NCI-H2081 (cell line): ENCODE measurements at places on chromosomes 3 and 15.

GRCh38 chr3:17643691-17644090, 98.7 kb downstream of the TBC1D5 start:
- no peak for DNase-seq

DNA sequence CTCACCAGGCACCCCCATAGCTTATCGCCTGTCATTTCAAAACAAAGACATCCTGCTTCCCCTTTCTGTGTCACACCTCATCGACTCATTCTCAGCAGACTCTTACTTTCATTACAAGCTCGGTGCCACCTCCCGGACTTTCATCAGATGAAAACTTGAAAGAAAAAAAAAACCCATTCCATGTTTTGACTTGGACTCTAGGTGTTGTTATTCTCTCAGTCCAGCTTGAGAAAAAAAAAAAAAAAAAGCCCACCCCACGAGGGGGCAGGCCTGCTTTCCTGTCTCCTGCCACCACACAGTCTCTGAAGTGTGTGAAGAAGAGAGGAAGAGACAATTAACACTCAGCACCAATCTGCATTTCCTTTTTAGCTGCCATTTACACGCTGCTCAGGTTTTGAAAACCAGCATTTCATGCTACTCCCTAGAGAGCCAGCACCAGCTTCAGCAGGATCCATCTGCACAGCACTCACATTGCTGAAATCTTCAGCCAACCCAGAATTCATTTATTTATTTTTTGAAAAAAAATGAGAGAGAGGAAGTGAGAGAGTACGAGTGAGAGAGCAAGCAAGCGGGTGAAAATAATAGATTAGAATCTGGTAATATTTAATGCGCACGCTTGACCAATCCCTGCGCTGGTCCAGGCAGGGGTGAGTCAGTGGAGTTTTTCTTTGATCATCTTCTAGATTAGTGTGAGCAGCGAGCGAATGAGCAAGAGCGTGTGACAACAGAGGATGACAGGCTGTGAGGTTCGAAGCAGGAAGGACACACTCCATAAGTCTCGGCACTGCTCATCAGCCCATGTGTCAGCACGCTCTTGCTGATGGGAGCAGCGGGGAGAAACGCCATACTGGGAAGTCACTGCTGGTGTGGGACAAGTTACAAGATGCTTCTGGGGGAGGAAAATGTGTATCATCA, 23.5 kb downstream of the ZNF80 start:
- no peak for DNase-seq

DNA sequence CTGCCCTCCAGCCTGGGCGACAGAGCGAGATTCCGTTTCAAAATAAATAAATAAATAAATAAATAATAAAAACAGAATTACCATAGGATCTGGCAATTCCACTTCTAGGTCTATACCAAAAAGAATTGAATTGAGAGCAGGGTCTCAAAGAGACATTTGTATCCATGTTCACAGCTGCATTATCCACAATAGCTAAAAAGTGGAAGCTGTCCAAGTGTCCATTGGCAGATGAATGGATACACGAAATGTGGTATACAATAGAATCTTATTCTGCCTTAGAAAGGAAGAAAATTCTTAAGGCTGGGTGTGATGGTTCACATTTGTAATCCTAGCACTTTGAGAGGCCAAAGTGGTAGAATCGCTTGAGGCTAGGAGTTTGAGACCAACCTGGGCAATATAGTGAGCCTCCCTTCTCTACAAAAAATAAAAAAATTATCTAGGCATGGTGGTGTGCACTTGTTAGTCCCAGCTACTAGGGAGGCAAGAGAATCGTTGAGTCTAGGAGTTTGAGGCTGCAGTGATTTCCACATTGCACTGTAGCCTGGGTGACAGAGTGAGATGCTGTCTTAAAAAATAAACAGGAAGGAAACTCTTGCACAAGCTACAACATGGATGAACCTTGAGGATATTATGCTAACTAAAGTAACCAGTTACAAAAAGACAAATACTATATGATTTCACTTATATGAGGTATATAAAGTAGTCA, 24.2 kb downstream of the PFKFB4 start:
- no peak for DNase-seq

DNA sequence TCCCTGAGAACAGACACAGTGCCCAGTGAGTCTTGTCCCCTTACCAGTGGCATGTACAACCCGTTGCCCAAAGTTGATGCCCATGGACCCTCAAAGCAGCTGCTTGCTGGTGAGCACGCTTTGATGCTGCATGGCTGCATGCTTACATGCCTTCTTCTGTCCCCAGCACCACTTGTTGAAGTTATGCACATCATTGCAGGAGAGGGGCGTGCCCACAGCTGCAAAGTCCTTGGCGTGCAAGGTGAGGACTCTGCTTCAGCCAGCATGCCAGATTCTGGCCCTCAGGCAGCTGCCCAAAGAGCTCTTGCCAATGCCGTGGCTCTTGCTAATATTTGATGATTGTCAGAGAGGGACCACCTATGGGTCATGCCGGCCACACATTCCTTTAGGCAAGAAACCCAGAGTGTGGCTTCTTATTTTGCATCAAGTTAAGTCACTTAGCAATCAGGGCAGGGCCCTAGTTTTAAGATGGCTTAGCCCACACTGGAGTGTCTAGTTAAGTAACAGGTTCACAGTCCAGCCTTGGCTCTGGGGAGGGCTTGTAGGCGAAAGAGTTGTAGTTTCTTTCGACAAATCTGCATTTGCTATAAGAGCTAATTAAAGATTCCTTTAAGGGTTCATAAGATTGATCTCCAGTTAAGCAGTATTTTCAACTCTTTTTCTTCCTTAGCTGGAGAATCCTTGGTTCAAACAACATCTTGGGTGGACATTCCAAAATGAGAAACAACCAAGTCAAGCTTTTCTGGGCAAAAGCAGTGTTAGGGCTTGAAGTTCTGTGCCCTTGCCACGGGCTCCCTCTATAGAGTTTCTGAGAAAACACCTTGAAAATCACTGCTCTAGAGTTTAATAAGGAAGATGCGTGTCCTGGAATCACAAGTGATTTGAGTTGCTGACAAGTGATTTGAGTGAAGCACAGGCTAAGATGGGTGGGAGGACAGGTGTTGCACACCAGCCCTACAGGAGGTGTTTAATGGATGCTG, 128.6 kb downstream of the SLCO3A1 start:
- DNase-seq = no peak

GRCh38 chr3:69594286-69594685, 145.0 kb upstream of the MITF start:
- no peak for DNase-seq

DNA sequence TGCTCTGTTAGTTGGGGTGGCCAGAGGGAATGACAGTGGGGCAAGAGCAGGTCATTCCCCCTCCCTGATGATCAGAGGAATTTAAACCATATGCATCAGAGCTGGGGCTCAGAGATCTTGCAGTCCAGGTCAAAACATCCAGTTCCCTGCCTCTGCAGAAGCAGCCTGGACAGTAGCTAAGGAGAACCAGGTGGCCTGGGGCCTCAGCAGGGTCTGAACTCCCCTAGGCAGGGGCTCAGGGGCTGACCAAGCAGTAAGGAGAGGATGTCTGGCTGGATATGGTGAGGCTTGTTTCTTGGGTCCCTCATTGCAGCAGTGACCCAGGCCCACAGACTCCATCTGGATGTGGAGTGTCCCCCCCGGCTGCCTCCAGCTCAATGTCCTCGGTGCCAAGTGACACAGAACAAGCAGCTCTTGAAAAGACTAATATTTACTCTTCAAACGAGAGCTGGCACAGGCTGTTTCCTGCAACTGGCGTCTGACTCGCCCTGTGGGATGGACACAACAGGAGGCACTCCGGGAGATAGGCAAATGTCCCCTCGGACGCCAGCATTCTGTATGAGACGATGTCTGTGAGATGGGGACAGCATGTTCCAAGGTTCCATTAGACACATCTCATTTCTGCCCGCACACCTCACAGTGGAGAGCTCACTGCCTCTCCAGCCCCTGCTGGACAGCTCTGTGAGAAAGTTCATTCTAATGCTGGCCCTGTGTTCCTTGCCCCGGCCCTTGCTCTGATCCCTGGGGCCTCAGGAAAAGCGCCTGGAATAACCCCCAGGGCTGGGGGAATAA, 37.1 kb downstream of the SEC22C start:
- DNase-seq = peak; percentile 89

DNA sequence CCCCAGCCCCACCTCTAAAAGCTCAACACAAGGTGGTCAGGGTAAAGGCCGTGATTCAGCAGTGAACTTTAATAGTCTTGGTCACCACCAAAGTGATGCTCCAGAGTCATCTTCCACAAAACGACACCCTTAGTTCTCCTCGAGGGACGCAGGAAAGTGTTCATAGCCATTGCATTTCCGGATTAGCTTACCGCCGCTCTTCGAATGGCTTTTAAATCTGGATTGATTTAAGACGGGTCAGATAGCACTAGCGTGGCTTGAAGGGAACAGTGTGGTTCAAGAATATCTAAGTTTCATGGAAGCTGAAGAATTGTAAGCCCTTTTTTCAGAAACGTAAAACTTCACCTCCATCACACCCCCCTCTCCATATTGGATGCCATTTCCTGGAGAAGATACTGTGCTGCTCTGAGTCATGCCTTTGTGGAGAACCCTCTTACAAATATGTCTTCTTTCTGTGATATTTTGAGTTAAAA, 829 bp downstream of the RNF7 start:
- DNase-seq = peak; percentile 63

GRCh38 chr3:189222927-189223636, 51.3 kb downstream of the TPRG1 start:
- no peak for DNase-seq

DNA sequence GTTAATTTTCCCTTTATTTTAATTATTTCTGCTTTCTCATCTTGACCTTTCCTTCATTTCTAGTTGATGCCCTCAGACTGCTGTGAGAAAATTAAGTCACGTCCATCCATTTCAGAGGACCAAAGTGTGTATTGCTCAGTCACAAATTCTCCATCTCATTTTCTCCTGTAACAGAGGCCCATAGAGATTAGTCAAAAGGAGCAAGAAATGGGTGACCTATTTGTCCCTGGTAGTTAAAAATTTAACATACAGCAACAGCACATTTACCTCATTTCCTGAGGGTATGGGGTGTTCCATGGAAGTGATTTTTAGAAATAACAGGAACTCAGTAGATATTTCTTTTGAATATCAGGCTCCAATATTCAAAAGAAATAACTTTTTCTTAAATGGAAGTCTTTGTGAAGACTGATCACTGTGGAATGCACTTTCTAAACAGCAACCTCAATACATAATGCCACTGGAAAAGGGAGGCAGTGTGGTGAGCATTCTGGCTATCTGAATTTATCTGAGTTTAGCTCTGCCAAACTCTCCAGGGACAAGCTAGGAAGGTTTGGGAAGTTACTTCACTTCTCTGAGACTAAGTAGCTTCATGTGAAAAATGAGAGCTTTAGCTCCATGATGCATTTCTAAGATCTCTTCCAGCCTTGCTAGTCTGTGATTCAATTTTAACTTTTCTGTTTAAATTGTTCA, 808.2 kb downstream of the SQOR start:
- no peak for DNase-seq

DNA sequence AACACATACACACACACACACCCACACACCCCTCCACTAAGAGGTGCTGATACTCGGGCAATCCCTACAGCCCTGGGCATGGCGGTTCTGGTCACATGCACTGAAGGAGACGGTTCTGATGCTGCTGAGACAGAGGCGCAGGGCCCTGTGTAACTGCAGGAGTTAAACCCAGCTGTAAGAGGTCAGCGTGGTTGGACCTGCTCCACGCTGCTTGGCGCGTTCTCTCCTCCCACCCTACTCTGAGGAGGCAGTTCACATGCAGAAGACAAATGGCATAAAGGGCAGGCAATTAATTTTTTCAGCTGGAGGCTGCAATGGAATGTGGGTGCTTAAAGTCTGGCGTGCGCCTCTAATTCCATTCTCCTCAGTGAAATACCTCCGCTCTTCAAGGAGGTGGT, 35.2 kb downstream of the GRK7 start:
- DNase-seq = no peak

- no peak for DNase-seq
These were observed 67.7 kb upstream of the CSPG5 start for GRCh38 chr3:47646362-47646761.

GRCh38 chr3:9168241-9168741, 81.2 kb downstream of the SRGAP3 start:
- no peak for DNase-seq
